ENCODE measurements at places on chromosomes 1 and 21.

DNA sequence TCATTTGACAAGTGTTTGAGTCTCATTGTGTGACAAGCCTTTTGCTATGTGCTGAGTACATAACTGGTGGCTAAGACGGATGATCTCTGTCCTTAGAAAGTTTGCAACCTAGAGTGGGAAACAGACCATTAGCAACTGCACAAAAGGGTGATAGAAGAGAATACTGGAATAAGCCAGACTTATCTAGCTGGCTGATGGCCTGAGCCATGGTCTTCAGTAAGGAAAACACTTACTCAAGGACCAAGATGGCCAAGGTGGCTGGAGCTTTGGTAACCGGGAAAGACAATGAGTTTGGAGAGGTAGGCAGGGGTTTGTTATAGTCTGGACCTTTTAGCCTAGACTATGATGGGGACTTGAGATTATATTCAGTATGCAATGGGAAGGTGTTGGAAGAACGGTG lies 1.6 kb upstream of the TAF12 start:
- DNase-seq = no peak

- DNase-seq = no peak
Measured at GRCh38 chr1:89147678-89148658, 22.1 kb upstream of the GBP2 start.

DNA sequence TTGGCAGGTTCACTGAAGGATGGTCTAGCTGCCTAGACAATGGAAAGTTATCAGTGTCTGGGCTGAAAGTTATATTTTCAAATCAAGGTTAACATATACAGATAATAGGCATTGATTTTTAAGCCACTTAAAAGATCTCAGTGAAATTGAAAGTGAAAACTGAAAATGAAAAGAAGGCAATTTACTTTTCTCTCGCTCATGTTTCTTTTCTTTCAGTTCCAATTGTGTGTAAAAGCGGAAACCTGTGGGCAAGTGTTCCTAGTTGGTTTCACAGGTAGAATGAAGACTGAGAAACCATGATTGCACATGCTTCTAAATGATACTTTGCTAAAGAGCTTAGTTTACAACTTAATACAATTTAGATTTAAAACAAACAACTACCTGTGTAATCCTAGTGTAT lies 383.7 kb downstream of the ZP4 start:
- DNase-seq = no peak

- DNase-seq = no peak
Measured at GRCh38 chr1:23449958-23450357, 25.4 kb upstream of the TCEA3 start.

- no peak for DNase-seq
Measured at GRCh38 chr1:151902858-151903257, 6.5 kb downstream of the THEM4 start.

DNA sequence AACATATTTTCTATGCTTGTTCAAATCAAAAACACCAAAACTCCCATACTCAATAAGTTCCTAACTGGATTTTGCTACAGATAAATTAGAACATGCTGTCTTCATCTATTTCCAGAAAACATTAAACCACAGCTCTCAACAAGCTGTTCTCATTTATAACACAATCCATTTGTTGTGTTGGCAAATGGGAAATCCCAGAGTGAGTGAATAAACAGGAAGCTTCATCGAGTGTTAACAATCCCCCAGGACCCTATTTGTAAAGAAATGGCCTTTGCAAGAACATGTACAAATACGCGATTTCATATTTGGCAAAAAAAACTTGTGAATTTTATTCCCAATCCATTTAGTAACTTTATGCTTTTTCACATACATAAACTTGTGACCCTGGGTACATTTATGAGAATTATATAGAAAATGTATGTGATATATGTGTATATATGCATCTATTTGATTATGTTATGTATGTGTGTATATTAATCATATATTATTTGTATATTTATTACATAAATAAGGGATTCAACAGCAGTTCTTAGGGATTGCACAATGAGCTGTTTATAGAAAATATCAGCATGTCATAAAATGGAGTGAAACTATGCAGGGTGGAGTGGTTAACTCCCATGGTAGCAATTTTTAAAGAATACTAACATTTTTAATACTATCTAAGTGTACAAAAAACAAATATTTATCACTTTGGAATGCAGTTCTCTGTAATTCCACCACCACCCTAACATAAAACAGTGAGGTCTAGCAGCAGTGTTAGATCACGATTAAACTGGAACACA lies 160.0 kb downstream of the NEGR1 start:
- DNase-seq = no peak

DNA sequence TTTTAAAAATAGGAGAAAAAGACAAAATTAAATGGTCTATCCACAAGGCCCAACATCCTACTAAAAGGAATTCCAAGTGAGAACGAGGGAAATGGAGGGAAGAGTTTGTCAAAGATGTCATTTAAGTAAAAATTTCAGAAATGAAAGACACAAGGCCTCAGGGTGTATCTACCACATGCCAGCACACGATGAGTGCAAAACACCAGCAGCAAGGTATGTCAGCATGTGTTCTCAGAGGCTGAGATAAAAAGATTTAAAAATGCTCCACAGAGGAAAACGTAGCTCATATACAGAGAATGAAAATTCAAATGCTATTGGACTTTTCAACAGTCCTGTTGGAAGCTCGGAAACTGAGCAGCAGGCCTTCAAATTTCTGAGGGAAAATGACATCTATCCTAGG lies 42.0 kb downstream of the RHOU start:
- DNase-seq = no peak

- no peak for DNase-seq
Measured at GRCh38 chr1:41532206-41532975, 47.9 kb upstream of the EDN2 start.

- no peak for DNase-seq
Measured at GRCh38 chr1:29513357-29513756, 277.0 kb downstream of the PTPRU start.

Data from activated naive CD4-positive, alpha-beta T cell (primary cell).